Left kidney (tissue), 8 donors: ENCODE measurements at places on chromosomes 5 and 9. TPM values are rescaled to one million over a fixed set of nuclear protein-coding genes. Genes with fewer than 3 reads are reported as not detected.

The IRX2 gene
- polyA plus RNA-seq = 23.7 TPM

The PCDHGA12 gene
- polyA plus RNA-seq = 1.5 TPM

The TMEM174 gene
- 20.1 TPM for polyA plus RNA-seq

The TSSK1B gene
- polyA plus RNA-seq = 0.12 TPM

The VCP gene
- 250 TPM for polyA plus RNA-seq

The SMIM15 gene
- 91.2 TPM for polyA plus RNA-seq

The ANKRD31 gene
- polyA plus RNA-seq = 0.86 TPM

The CDH6 gene
- 89.6 TPM for polyA plus RNA-seq

The EDIL3 gene
- 56.9 TPM for polyA plus RNA-seq

The PCDHB8 gene
- polyA plus RNA-seq = 2.6 TPM

The IL5 gene
- 0.53 TPM for polyA plus RNA-seq

The C5orf47 gene
- polyA plus RNA-seq = 0.15 TPM

The PCDHB16 gene
- polyA plus RNA-seq = 8.1 TPM

The EIF4E1B gene
- not detected for polyA plus RNA-seq

The MARCOL gene
- not detected for polyA plus RNA-seq

The FLT4 gene
- polyA plus RNA-seq = 23.6 TPM

The PFN3 gene
- polyA plus RNA-seq = 2.0 TPM

The LRRC14B gene
- not detected for polyA plus RNA-seq

The NKD2 gene
- 15.6 TPM for polyA plus RNA-seq

The ELAVL2 gene
- 5.0 TPM for polyA plus RNA-seq

The ECSCR gene
- 21.9 TPM for polyA plus RNA-seq

The FOXD4L3 gene
- not detected for polyA plus RNA-seq

The PHF24 gene
- 0.33 TPM for polyA plus RNA-seq

The KIF4B gene
- polyA plus RNA-seq = 0.28 TPM

The HAPLN1 gene
- 9.7 TPM for polyA plus RNA-seq

The LECT2 gene
- polyA plus RNA-seq = 5.2 TPM

The PIP5KL1 gene
- 1.4 TPM for polyA plus RNA-seq

The ECM2 gene
- 14.9 TPM for polyA plus RNA-seq

The CEP120 gene
- 25.2 TPM for polyA plus RNA-seq

The C9orf152 gene
- polyA plus RNA-seq = 0.45 TPM

The QRFP gene
- 0.30 TPM for polyA plus RNA-seq

The PCDHA4 gene
- 1.00 TPM for polyA plus RNA-seq

The CKS2 gene
- polyA plus RNA-seq = 101 TPM

The DAB2 gene
- polyA plus RNA-seq = 221 TPM

The PCDHB7 gene
- polyA plus RNA-seq = 4.5 TPM

The SLC45A2 gene
- 1.0 TPM for polyA plus RNA-seq

The CCL21 gene
- 18.3 TPM for polyA plus RNA-seq

The CENPK gene
- polyA plus RNA-seq = 70.1 TPM

The SNCB gene
- polyA plus RNA-seq = 0.20 TPM

The NDST1 gene
- polyA plus RNA-seq = 54.9 TPM

The BNC2 gene
- polyA plus RNA-seq = 10.3 TPM

The SOWAHA gene
- 4.0 TPM for polyA plus RNA-seq

The GRXCR2 gene
- polyA plus RNA-seq = not detected
